ENCODE measurements at places on chromosomes 1 and 21.

- DNase-seq: no peak
Observed at GRCh38 chr1:152577168-152577567, 3.1 kb downstream of the LCE3D start.

DNA sequence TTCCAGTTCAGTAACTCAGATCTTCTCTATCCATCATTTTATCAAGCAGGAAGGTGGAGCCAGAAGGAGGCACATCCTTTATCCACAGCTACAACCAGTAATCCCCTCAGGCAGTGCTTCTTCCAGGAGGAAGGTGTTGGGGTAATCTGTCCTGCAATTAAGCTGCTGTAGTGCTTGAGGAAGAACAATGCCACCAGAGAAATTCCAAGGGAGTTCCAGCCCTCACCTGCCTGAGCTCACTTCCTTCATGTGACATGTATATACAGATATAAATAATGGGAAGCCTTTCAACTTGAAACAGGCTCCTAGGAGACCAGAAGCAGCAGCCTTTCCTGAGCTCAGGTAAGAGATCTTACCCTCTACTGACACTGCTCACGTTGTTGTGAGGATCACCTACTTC, 2.2 kb upstream of the IL20 start:
- DNase-seq: no peak

DNA sequence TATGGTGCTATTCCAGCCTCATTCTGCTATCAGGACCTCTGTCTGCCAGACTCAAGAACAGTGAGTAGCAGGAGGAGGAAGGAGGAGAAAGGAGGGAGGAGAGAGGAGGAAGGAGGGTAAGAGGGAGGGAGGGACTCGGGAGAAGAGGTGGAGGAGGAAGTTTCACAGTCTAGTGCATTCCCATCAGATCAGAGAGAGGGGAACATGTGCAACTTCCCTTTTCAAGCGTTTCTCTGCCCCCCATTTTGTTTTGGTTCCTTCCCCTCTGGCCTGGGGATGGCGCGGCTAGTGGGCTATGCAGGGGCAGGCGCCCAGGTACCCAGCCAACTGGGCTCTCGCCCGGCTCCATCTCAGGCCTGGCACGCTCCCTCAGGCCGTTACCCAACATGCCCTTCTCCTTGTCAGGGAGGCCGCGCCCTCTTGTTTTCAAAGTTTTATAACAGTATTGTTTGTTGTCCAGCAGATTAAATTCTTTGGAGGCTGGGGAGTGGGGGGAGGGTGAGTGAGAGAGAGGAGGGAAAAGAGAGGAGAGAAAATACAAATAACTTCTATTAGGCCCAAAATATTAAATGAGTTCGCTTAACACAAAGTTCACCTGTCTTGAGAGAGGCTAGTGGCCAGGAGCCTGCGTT, 56.0 kb downstream of the CD46 start:
- no peak for DNase-seq

- no peak for DNase-seq
Observed at GRCh38 chr1:176220100-176220689, 13.1 kb upstream of the COP1 start.

DNA sequence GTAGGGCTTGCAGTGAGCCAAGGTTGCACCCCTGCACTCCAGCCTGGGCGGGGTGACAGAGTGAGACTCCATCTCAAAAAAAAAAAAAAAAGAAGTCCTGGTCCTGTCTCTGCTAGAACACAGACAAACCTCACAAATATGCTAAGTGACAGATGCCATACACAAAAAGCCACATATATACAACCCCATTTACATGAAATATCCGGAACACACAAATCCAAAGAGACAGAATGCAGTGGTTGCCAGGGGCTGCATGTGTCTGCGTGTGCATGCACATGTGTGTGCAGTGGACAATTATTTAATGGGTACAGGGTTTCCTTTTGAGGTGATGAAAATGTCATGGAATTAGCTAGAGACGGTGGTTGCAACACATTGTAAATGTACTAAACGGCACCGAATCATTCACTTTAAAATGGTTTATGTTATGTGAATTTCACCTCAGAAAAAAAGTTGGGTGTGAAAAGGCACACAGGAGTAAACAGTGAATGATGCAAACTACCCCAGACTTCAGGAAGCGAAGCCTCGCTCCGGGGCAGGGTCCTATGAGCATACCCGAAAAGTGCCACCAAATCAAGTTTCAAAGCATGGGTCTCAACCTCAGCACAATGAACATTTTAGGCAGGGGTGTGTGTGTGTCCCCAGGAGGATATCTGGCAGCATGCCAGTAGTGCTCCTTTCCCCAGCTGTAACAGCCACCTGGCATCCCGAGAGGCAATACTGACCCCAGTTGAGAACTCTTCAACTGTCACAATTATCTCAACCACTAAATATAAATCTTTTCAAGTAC, 48.3 kb downstream of the GNB1 start:
- no peak for DNase-seq

DNA sequence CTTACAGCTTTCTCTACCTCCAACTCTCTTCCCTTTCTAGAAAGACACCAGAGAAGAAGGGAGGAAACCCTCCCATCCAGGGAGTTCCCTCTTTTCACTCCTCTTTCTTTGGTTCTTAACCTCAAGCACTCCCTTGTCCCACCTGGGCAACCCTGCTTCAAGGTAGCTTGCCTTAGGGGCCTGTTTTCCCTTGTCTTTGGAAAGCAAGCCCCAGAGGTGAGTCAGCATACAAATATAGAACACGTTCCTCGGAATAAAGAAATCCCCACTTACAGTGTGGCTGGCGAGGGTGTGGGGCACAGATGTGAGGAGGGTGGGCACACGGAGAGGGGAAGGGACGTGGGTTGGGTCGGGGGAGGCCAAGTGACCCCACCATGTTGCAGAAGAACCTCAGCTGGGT, 26.1 kb upstream of the KCNE2 start:
- DNase-seq: no peak

DNA sequence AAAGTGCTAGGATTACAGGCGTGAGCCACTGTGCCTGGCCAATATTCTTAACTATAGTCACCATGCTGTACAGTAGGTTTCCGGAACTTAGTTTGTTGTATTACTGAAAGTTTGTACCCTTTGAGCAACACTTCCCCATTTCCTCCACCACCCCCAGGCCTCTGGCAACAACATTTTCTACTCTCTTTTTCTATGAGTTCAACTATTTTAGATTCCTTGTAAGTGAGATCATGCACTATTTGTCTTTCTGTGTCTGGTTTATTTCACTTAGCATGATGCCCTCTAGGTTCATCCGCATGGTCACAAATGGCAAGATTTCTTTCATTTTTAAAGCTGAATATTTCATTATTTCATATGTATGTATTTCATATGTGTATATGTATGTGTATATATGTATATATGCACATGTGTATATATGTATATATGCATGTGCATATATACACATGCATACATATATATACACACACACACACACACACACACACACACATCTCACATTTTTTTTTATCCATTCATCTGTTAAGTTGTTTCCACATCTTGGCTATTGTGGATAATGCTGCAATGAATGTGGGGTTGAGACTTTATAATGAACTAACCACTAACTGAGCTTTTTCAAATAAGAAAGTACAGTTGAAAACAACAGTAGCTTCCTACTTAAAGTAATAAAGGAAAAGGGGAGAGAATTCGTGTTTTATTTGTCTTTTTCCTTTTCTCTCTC, 256.8 kb upstream of the C1orf105 start:
- DNase-seq: no peak

DNA sequence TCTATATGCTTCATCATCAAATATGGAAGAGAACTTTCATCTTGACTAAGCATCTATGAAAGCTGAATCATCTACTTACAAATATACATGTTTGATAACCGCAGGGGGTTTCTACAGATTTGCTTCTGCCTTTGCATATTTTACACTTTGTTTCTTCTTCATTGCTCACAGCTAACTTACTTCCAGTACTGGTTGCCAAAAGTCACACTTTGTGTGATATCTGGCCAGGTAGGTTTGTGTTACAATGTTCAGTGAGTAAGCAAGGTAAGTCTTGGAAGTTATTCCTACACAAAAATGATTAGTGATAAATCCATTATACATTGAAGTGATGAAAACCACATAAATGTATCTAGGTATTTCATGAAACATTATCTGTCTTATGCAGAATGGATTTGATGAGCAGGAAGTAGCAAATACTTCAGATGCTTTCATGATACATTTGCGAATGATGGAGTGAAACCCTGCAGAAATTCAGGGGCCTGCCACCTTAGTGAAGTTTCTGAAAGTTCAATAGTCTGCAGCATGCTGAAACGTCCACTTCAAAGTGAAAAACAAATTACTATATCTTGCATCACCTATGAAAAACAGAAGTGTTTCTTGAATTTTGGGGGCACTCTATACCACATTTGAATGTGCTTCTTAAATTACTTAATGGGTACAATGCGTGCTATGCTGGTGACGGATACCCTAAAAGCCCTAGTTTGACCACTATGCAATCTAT, 187.3 kb downstream of the ATP6V1G3 start:
- no peak for DNase-seq

- DNase-seq: no peak
Observed at GRCh38 chr1:41927118-41927517, 8.4 kb upstream of the HIVEP3 start.

DNA sequence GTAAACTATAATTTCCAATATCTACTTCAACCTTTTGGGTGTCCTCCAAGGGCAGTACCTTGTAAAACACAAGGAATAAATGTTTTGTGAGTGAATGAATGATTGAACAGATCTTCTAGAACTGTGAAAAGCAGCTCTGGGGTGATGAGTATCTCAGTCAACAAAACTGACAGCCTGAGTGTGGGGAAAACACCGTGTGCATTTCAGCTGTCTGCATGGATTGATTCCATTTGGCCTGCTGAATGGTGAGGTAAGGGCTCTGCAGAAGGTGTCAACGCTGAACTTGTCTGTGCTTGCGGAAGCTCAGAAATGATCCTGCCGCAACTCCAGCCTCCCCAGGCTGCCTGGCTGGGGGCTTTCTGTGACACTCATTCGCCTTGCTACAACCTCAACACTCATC, 7.4 kb upstream of the AGMAT start:
- DNase-seq: no peak

DNA sequence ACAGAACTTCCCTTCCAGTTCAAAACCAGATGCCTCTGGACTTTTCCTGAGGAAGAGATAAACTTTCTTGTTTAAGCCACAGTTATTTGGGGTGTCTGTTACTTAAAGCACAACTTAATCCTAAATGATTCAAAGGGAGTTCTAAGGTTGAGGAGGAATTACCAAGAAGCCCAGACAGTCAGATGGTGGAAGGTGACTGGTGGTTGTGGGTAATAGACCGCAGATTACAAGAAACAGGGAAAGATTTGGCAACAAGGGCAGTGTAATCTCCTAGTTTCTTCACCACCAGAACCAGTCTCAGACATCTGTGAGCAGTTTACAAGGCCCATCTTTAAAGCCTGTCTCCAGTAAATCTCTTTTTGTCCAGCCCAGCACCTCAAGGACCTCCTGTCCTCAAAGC, 130.1 kb upstream of the CTTNBP2NL start:
- no peak for DNase-seq

DNA sequence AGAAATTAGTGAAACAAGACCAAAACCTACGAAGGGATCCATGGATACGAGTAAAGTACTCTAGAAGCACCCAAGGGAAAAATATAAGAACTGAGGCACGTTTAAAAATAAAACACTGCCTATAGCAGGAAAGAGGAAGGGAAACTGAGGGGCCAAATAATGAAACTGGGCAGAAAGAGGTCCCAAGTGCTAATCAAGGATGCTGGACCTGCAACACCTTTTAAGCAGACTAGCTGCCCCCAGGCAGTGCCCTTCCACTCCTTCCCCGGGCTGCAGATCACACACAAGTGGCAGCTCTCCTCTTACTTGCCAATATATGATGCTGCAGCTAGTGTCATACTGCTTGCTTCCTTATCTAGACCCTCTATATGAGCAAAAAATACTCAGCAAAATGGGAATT, 7.6 kb upstream of the OTUD7B start:
- DNase-seq: no peak

GRCh38 chr1:79325705-79326104, 319.2 kb upstream of the ADGRL4 start:
- DNase-seq: no peak

DNA sequence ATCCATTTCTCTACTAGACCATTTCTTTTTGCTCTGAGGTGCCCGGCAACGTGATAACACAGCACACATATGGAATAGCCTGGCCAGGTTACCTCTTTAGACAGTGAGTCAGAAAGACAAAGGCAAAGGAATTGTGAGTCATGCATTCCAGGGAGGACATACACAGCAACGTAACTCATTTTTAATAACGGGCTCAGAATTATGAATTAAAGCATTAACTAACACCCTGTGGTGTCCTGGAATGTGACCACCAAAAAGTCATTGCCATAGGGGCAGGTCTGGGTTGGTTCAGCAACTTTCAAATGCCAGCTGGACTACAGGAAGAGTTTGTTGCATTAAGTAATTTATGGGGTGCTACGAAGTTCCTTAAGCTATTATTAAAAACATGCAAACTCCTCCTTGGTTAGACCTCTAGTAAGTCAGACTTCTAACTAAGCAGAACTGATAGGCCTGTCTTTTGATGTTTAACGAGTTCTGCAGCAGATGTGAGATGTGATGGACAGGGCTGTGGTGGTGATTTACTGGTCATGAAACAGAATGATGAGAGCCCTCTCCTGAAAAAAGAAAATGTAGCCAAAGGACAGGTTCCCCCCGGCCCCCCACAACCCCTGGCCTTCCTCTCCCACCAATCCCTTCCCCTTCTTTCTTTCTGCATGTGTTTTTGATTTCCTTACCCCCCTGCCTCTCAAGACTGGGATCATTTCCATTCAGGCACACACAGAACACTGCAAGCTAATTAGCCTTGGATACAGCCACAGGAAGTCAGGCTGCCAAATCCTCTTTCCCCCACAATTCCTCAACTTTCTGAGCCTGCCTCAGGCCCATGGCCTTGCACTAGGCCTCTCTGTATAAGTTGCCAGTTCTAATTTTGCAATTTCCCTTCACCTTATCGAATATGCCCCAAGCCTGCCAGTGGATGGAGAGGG, 88.9 kb upstream of the HAO2 start:
- no peak for DNase-seq

DNA sequence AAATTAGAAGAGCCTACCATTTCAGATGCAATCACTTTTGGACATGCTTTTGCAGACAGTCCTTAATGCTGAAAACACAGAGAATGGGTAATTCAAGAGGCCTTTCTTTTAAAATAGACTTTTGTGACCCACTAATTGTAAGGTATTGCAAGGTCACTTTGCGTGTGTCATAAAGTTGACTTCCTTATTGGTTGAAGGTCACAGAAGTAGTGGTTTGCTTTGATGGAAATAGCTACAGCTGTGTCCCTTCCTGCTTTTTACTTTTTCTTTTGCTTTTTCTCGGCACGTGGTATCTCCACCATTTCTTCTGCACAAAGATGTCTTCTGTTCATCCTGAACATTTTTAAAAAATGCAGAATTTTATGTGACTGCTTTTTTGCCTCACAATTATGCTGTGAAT, 146.8 kb downstream of the DYRK1A start:
- no peak for DNase-seq

- DNase-seq: no peak
Observed at GRCh38 chr1:155329980-155330598, 9.4 kb downstream of the RUSC1 start.

GRCh38 chr1:44025816-44026215, 5.4 kb downstream of the SLC6A9 start:
- no peak for DNase-seq
